ENCODE measurements at places on chromosomes 12 and 14. TPM values are rescaled to one million over a fixed set of nuclear protein-coding genes. Genes with fewer than 3 reads are reported as not detected.

The RDH16 gene
- 0.86 TPM for total RNA-seq

- no peak for DNase-seq
Observed at GRCh38 chr12:44519931-44520330, 356.2 kb downstream of the NELL2 start.

DNA sequence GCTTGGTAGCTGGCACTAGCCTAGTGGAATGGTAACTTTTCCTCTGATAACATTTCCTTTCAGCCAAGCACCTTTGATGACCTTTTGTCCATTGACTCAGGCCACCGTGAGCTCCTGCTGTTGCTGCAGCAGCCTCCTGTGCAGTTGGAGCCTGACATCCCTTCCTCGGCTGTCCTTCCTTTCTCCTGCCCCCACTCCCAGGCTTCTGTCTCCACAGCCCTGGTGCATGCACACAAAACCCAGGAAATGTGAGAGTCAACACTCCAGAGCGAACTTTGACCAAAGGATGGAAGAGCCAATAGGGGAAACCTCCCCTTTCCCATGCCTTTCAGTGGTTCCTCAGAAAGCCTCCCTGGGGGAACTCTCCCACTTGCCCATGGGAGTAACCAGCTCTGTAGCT is 115.0 kb downstream of the TMEM260 start:
- DNase-seq, result no peak

- DNase-seq, result no peak
Observed at GRCh38 chr14:87712396-87713090, 280.4 kb downstream of the GALC start.

DNA sequence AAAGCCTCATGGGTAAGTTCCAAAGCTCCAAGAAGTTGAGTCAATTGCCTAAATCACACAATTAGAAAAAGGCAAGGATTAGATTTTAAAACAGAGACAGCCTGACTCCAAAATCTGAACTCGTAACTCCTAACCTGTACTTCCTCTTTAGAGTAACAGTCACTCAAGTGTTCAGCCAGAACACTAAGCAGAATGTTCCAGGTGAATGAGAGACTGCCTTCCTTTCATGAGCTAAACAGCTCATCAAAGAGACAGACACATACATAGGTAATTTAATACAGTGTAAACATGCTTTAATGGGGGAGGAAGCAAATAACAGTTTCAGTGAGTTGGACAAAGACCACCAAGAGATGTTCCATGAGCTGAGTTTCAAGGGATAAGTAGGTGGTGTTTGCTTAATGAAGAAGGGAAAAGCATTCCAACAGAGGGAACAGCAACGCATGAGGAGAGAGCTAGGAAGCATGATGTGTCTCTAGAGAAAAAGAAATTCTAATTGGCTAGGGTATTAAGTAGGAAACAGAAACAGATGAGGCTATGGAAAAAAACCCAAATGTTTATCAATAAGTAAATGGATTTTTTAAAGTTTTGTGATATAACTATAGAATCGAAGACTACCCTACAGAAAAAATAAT is 403.9 kb downstream of the MED13L start:
- DNase-seq, result peak; percentile 53

- DNase-seq, result peak; percentile 91
Observed at GRCh38 chr14:20417250-20418186, 4.2 kb upstream of the TEP1 start.

Measured in PC-3 (cell line).